Esophagus squamous epithelium (tissue), 5 donors: ENCODE measurements at places on chromosomes 11 and 22.

DNA sequence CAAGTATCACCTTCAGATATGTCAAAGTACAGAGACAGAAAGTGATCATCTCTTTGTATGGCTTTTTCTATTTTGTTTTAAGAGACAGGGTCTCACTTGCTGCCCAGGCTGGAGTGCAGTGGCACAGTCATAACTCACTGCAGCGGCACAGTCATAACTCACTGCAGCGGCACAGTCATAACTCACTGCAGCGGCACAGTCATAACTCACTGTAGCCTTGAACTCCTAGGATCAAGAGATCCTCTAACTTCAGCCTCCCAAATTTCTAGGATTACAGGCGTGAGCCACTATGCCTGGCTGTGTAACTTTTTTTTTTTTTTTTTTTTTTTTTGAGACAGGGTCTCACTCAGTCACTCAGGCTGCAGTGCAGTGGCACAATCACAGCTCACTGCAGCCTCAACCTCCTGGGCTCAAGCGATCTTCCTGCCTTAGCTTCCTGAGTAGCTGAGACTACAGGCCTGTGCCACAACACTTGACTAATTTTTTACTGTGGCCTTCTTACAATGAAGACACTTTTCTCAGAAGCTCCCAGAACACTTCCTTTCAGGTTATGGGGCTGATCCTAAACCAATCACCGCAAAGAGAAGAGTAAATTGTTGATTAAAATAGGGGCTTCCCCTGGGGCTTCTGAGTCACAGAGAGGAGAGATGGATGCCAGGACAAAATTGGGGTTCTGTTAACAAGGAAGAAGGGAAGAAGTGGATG is 9.0 kb upstream of the HIKESHI start:
- DNase-seq, result no peak

DNA sequence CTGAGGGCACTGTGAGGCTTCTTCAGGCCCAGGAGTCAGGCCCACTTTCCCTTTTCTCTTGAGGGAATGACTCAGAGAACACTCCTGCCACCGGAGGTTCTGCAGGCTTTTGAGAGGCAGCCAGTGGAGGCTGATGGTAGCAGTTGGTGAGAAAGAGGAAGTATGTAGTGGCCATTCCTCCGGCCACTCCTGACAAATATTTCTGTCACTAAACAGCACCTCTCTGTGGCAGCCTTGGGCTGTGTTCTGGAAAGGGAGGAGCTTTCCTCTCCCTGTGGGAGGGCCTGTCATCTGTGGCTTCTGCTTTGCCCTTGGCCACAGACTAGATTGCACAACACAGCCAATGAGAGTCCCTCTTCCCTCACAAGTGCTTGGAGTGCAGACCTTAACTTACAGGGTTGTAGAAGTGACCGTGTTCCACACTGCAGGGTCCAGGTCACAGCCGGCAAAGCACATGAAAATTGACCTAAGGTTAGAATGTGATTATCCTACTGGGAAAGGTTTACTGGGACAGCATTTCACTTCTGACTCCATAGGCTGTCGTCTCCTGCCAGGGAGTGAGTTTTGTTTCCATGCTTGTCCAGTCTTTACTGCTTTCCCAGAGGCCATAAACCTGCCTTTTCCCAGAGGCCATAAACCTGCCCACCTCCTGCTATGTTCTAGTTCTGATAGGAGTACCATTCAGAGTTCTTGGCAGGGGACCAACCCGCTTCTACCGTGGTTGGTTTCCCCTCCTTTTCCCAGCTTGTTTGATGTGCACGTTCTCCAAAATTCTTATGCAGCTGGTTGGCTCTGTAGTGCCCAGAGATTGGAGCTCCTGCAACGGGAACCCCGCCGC is 33.3 kb downstream of the MARK2 start:
- no peak for DNase-seq

DNA sequence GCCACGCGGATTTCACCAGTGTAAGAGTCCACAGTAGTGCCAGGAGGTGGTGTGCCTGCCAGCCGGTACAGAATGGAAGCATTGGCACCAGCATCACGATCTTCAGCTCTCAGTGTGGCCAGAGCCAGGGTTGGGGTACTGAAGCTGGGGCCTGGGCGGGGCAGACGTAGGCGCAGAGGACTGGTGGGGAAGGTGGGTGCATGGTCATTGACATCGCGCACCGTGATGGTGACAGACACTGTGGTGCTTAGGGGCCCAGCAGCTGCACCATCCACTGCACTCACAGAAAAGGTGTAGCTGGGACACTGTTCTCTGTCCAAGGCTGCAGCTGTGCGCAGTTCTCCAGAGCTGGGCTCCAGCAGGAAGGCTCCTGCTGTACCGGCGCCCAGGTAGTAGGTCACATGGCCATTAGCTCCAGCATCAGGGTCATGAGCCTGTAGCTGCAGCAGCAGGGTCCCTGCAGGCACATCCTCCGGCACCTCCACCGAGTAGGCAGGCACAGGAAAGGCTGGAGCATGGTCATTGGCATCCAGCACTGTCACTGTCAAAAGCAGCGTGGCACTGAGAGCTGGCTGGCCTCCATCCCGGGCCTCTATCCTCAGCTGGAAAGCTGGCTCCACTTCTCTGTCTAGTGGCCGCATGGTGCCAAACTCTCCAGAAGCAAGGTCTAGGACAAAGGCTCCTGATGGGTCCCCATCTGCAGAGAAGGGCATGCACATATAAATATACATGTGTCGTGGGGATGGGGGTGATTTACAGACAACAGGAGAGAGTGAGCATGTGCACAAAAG is 7.9 kb upstream of the TPP1 start:
- DNase-seq, result no peak

DNA sequence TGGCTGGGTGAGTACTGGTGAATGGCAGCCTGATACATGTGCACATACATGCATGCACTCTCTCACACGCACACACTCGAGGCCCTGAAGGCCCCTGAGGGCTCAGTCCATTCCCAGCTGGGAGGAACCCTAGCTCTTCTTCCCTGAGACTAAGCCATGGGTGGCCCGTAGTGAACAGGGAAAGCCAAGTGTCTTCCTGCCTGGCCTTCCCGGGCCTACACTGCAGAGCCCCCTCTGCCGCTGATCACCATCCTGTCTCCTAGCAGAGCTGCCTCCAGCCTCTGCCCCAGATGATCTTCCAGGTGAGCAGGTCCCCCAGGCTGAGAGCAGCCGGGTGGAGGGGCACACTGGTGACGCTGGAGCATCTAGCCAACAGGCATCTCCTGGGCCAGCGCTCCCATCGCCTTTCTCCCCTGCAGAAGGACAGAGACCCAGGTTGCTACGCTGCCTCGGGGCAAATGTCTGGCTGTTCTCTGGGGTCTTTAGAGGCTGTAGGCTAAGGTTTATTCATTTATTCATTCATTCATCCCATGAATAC is 57.3 kb downstream of the CD82 start:
- DNase-seq, result no peak

GRCh38 chr22:27805841-27806240 is 4.3 kb upstream of the MN1 start:
- DNase-seq, result no peak

DNA sequence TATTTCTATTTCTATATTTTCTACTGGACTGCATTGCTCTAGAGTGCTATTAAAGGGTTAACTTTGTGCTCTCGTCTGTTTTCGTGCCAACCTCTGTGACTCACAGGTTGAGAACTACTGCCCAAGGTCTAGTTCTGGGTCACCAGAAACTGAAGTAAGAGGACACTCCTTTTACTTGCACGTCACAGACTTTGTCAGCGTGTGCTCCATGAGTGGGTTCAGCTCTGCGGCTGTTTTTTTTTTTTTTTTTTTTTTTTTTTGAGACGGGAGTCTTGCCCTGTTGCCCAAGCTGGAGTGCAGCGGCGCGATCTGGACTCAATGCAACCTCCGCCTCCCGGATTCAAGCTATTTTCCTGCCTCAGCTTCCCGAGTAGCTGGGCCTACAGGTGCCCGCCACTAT is 49.8 kb downstream of the CLMP start:
- DNase-seq, result no peak

DNA sequence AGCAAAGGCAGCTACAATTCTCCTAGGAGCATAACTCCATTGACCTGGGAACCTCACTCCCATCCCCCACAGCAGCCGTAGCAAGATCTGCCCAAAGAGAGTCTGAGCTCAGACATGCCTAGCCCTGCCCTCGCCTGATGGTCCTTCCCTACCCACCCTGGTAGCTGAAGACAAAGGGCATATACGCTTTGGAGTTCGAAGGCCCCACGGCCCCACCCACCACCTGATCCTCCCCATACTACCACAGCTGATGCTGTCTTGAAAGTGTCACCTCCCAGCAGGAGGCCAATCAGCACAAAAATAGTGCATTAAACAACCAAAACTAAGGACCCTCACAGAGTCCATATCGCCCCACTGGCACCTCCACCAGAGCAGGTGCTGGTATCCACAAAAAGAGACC is 22.6 kb upstream of the GNAZ start:
- no peak for DNase-seq

DNA sequence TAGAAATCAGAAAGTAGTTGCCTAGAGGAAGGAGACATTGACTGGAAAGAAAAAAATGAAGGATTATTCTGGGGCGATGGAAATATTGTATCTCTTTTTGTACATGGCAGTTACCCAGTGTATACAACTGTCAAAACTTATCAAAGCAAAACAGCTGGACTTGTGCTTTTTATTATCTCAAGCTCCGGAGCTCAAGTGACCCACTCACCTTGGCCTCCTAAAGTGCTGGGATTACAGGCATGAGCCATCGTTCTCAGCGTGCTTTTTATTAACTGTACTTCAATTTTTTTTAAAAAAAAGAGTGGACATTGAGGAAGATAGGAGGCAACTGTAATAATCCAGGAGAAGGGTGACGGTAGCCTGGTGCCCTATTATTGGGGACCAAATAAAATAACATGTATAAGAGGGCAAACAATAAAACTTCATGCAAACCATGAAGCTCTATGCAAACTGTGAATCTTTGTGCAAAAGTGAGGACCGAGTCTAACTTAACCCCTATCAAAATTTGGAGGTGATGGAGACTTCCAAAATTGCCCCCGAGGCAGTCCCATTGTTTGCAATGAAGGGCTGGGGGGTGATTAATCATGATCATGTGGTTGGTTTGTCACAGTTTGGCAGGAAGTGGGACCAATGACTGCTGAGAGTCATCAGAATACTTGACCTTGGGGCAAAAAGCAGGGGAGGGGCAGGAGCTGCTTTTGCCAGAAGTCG is 23.5 kb downstream of the FZD4 start:
- no peak for DNase-seq

- DNase-seq, result no peak
These were observed 689 bp downstream of the PDHX start for GRCh38 chr11:34916843-34917770.

GRCh38 chr11:120675171-120675570 is 163.6 kb downstream of the GRIK4 start:
- no peak for DNase-seq

DNA sequence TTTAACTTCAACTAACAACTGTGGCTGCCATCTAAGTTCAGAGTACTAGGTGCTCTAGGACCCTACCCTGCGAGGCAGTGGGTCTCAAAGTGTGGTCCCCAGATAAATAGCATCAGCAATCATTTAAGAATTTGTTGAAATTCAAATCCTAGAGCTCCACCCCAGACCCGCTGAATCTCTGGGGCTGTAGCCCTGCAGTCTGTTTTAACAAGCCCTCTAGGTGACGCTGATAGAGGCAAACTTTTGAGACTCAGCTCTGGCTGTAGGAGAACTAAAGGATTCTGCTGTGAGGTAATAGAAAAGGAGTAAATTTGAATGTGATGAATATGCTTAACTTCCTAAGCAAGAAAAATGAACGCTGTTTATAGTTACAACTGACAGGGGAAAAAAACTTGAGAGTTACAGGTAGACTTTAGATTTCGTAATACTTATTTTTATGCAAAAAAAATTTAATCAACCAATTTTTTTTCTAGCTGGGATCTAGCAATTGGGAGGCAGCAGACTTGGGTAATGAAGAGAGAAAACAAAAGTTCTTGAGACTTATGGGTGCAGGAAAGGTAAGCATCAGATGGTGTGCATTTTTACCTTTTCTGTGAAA is 5.8 kb downstream of the C11orf58 start:
- DNase-seq, result no peak

GRCh38 chr11:116644941-116645305 is 127.9 kb downstream of the BUD13 start:
- DNase-seq, result no peak

DNA sequence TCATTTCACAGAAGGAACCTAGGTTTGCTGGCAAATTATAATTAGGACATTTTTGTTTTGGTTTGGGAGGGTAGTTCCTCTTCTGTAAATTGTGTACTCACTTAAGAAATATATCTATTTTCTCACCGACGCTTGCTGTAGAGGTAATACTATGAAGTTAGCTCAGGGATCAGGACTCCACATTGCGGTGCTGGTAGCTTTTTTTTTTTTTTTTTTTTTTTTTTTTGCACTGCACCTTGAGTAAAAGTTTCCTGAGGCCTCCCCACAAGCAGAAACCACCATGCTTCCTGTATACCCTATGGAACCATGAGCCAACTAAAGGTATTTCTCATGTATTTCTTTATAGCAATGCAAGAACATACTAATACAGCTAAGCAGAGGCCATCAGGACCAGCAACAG is 14.7 kb downstream of the UBTFL1 start:
- no peak for DNase-seq

DNA sequence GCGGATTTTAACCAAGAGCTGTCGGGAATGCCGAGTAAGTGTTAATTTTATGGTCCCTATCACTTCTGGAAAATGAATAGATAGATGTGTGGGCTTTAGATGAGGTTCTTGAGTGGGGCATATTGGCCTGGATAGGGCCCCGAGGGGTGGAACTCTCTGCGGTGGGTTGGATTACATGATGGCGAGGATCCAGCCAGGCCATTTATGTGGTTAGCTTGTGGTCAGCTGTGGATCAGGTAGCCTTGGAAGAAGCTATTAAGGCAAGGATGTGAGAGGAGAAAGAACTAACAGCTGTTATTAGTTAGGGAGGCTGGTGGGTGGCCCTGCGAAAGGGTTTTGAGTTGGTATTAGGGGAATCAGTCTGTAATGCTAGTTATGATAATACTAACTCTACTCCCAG is 268.4 kb downstream of the NELL1 start:
- no peak for DNase-seq

GRCh38 chr22:49739138-49739537 is 88.5 kb downstream of the BRD1 start:
- DNase-seq, result no peak

DNA sequence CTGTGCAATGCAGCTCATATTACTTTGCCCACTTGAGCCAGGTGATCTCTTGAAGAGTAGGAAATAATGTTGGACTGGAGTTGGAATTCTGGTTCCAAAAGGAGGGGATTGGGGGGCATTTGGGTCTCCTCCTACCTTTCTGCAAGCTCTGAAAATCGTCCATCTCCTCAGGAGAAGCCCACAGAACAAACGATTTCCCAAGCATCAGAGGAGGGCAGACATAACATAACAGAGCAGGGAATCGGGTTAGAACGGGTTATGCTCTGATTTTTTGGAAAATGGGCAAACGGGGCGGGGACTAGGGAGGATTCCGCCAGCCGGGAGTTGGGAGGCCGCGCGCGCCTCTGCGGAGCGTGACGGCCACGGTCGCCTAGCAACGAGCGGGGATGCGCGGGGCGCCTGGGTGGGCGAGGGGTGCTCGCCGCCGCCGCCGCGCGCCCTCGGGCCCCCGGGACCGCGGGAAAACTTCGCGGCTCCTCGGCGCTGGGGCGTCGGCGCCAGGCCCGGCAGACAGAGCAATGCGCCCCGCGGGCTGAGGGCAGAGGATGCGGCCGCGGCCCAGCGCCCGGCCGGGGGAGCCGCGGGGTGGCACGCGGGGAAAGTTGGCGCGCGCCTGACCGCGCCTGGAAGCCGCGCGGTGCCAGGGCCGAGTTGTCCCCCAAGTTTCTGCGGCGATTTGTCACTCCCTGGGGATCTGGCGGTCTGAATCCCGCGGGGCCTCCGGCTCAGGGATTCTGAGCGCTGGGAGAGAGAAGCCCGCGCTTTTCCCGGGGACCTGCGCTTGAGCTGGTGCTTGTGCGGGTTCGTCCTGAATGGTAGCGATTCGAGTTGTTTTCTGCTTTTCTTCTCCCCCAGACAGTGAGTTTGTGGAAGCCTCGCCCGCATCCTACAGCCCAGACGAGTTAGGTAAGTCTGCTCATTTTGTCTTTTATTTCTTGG is 27.8 kb upstream of the AMOTL1 start:
- DNase-seq, result no peak
